T-cell (primary cell): ENCODE measurements at places on chromosomes 11 and 22. TPM values are rescaled to one million over a fixed set of nuclear protein-coding genes. Genes with fewer than 3 reads are reported as not detected.

WNT7B gene
- not detected for total RNA-seq

DNA sequence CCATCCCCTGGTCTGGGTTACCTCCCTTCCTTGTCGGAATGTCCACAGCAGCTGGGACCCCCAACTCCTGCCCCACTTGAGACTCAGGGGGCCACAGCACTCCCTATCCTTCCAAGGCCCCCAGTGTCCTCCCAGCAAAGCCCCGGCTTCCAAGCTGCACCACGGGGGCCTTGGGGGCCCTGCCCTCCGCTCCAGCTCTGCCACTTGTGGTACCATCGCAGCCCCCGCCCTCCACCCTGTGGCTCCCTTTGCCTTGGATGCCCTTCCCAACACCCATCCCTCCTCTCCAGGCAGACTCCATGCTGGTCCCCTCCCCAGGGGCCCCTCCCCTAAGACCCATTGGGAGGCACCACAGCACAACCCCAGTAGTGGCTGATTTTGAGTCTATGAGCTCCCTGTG is 17.3 kb downstream of the TMEM258 start:
- no peaks in the 10 kb centered on the region for H3K4me1 ChIP-seq
- peaks cover 29% of the 10 kb centered on the region for H3K27me3 ChIP-seq

DNA sequence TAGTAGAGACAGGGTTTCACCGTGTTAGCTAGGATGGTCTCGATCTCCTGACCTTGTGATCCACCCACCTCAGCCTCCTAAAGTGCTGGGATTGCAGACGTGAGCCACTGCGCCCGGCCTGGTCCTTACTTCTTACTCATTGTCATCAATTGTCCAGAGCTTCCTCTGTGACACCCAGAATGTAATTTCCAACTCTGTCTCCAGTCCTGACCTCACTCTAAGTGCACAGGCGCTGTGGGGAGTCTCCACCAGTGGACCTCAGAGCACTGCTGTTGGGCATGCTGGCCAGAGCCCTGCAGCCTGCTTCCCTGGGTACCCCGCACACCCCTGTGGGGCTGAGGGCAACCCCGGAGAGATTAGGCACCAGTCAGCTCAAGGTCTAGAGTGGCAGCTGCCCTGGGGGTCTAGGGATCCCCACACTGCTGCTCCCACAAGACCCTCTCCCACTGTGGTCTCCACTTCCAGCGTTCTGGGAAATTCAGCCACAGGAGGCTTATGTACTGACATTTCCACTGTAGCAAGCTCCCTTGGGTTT is 1140.3 kb downstream of the TBC1D22A start:
- H3K27ac ChIP-seq = no peak overlapping the region
- H3K4me3 ChIP-seq = no peak overlapping the region
- H3K27me3 ChIP-seq = no peaks in the 10 kb centered on the region
- no peak for DNase-seq
- H3K4me1 ChIP-seq = no peaks in the 10 kb centered on the region
- no peaks in the 10 kb centered on the region for H3K36me3 ChIP-seq

KIF18A gene
- total RNA-seq = 0.85 TPM

GRCh38 chr22:30562366-30562765 is 12.1 kb downstream of the GAL3ST1 start:
- H3K4me3 ChIP-seq = no peak overlapping the region
- DNase-seq = no peak
- no peaks in the 10 kb centered on the region for H3K36me3 ChIP-seq
- H3K27ac ChIP-seq = no peak overlapping the region
